CD4-positive, alpha-beta T cell treated with Interferon gamma for 1 hour (primary cell): ENCODE measurements at places on chromosomes 1 and 21.

- no peak for DNase-seq
Observed at GRCh38 chr1:159664247-159664646, 50.1 kb downstream of the CRP start.

DNA sequence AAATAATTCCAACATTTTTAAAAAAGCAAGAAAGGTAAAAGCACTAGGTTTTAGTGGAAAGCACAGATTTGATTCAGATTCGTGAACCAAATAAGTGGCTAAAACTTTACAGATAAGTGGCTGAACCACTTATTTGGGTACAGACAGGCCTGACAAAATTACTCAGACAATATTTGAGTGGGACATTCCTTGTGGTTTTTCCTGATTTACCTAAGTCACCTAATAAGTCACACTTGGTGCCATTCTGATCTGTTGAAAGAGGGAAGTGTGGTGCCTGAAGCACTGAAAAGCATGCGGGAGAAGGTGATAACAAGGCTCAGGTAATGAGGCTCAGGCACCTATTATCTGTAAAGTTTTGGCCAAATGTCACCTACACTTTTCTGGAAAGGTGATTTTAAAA is 81.6 kb upstream of the CD55 start:
- DNase-seq = no peak

DNA sequence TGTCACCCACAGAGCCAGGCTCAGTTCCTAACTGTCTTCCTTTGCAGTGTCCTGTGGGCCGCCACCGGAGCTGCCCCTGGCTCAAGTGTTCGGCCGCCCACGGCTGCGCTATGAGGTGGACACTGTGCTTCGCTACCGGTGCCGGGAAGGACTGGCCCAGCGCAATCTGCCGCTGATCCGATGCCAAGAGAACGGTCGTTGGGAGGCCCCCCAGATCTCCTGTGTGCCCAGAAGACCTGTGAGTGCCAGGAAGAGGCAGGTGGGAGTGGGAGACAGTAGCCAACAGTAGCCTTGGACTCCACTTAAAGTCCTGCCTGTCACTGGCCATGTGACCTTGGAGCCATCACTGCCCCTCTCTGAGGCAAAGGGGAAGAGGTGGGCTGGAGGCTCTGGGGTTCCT is 16.6 kb downstream of the BCAN start:
- no peak for DNase-seq

GRCh38 chr1:22207511-22208267 is 64.8 kb upstream of the WNT4 start:
- no peak for DNase-seq

DNA sequence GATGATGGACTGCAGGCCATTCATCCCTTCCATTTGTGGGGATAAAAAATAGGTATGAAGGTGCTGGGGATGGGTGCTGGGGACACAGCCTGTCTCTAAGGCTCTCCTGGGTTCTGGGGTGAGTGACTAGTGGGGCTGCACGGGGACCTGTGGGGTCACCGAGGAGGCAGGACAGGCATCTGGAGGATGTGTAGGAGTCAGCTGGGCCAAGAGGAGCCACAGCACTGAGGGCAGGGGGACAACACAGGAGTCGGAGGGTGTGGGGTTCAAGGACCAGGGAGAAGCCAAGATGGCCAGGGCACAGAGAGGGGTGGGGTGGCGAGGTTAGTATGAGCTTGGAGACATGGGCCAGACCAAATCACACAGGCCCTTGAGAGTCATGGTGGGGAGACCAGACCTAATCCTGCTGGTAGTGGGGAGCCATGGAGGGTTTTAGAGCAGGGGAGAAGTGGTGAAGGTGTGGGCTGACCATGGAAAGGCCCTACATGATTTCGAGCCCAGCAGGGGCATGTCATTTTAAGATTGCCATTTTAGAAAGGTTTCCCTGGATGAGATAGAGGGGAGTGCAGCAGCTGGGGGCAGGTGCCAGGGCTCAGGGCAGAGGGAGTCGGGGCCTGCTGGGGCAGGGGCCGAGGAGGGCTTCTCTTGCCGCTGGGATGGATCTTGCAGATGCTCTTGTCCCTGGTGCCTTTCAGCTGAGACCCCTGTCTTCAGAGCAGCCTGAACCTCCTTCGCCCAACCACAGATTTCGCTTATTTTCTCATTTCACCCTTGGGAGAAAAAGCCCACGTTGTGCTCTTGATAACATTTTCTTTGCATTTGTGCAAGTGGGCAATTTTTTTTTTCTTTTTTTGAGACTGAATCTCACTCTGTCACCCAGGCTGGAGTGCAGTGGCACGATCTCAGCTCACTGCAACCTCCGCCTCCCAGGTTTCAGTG is 22.7 kb downstream of the SERINC2 start:
- DNase-seq = no peak

GRCh38 chr1:110249256-110249655 is 39.1 kb downstream of the KCNC4 start:
- DNase-seq = no peak

- DNase-seq = no peak
Observed at GRCh38 chr1:192846950-192847349, 38.1 kb downstream of the RGS2 start.

DNA sequence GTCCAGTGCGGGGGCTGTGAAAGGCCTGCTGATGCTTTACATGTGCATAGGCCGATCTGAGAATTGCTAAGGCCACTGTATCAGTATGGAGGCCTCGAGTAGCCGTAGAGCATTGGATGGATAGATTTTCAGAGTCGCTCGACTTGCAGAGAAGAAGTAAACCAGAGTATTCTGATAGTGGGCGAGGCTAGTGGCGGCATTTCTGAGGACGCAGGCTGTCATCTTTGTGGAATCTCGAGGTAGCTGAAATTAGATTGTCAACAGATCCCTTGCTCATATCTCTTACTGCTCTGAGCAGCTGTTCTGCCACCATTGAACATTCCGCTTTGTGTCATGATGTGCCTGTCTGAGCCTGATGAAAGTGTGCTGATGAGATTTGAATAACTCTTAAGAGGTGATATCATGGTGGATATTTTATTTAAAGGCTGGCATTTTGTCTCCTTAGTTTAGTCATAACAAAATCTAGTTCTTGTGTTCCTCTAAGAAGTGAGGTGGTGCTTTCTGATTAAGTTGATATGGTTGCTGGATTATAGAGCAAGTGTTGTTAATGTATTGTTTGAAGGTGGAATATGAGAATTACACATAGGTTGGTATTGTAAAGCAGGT is 1.5 kb downstream of the KIF1B start:
- no peak for DNase-seq

- no peak for DNase-seq
Observed at GRCh38 chr1:160708801-160709200, 2.8 kb downstream of the CD48 start.

GRCh38 chr1:43396059-43396458 is 6.4 kb downstream of the SZT2 start:
- no peak for DNase-seq

DNA sequence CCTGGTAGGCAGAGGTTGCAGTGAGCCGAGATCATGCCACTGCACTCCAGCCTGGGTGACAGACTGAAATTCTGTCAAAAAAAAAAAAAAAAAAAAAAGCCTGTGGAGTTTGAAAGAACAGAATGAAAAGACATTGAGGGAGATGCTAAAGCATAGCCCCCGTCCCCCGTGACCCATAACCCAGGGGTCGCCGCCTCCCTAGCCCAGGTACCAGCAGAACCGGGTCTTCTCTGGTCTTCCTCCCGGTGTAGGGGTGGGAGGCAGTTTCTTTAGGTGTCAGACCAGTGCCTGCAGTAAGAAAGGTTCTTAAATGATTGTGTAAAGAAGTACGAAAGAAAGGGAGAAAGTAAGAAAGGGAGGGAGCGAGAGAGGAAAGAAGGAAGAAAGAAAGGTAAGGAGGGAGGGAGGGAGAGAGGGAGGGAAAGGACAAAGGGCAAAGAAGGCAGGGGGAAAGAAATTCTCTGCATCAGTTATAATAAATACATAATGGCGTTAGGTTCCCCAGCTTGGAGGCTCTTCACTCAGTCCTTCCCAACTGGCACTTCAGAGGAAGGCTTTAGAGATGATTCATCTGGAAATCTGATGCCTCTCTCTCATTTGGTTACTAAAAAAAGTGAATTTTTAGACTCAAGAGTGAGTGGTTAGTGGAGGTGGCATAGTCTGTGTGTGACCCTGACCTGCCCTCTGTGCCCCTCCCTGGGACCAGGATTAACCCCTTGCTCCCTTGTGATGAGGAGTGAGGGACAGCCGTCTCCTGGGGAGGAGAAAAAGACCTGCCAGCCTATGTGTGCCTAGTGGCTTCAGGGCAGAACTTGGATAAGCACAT is 1.1 kb downstream of the IL24 start:
- no peak for DNase-seq
